ENCODE measurements at places on chromosomes 2 and 18.
A peak's percentile ranks its signal among the peaks of the same experiment; 100 is the strongest.

- DNase-seq: no peak
Observed at GRCh38 chr18:45684341-45685115, 39.5 kb upstream of the SLC14A1 start.

GRCh38 chr2:171389325-171389724 is 44.5 kb downstream of the METTL8 start:
- DNase-seq: no peak

DNA sequence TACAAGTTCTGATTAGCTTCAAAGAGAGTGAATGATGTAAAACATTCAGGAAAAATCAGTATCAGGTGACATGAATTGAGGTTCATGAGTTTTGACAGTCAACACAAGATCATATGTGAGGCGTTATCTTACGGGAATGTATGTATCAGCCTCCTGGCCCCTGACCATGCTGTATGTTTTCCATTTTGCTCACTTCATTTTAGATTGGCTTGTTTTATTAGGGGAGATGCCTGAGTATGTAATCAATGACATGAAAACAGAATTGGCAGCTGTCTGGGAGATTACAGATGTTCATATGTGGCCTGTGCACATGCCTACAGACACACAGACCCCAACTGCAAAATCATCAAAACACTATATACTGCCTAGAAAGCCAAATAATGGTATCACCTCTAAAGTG is 168.5 kb upstream of the RND3 start:
- no peak for DNase-seq

- peak; percentile 57 for DNase-seq
Observed at GRCh38 chr18:50218432-50219197, 23.7 kb upstream of the MYO5B start.

- DNase-seq: no peak
Observed at GRCh38 chr2:64056021-64056420, 36.8 kb upstream of the VPS54 start.

DNA sequence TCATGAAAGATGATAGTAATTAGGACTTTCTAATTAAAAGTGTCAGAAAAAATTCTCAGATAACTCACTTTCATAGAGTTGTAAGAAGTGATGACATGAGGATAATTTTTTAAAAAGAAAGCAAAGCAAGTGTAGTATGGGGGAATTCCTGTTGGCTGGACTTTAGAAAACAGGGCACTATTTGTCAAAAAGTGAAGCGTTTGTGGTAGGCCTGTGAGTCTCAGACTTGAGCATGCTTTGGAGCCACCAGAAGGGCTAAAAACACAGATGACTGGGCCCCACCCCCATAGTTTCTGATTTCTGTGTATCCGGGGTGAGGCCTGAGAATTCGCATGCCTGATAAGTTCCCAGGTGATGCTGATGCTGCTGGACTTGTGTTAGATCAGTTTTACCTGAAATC is 222.6 kb upstream of the LRRTM1 start:
- DNase-seq: no peak

GRCh38 chr2:175612280-175612679 is 389.8 kb downstream of the LNPK start:
- DNase-seq: no peak

GRCh38 chr18:6959110-6959509 is 158.5 kb downstream of the LAMA1 start:
- DNase-seq: no peak

GRCh38 chr2:78411303-78411702 is 614.2 kb upstream of the REG3G start:
- no peak for DNase-seq

- no peak for DNase-seq
Observed at GRCh38 chr2:225512876-225513540, 113.5 kb downstream of the NYAP2 start.

DNA sequence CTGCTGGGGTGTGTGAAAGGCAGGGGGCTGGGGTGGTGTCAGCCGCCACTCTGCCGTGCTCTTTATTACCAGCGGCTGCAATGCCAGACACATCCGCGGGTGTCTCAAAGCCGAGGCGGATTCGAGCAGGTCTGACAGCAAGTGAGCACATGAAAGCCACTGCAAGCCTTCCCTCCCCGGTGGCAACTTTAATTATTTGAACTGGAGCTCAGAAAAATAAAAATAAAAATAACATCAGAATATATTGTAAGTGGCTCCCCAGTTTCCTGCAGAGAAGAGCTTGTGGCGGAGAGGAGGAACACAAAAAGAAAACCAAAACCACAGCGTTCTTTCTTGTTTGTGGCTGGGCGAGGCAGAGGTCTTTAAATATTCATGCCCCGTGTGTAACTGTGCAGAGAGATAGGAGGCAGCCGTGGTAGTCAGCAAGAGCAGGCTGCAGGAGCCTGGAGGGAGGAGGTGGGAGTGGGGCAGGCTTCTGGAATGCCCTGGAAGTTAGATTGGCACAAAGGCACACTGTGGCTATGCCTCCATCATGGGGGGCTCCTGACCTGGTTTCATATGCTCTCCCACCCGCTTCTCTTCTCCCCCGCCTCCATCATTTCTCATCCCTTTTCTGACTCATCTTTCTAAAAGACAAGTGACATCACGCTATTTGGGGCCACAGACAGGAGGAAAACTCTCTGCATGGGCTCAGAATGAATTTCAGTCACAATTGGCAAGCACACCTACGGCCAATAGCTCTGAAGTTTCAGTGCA is 199.8 kb downstream of the CLIP4 start:
- DNase-seq: peak; percentile 85

DNA sequence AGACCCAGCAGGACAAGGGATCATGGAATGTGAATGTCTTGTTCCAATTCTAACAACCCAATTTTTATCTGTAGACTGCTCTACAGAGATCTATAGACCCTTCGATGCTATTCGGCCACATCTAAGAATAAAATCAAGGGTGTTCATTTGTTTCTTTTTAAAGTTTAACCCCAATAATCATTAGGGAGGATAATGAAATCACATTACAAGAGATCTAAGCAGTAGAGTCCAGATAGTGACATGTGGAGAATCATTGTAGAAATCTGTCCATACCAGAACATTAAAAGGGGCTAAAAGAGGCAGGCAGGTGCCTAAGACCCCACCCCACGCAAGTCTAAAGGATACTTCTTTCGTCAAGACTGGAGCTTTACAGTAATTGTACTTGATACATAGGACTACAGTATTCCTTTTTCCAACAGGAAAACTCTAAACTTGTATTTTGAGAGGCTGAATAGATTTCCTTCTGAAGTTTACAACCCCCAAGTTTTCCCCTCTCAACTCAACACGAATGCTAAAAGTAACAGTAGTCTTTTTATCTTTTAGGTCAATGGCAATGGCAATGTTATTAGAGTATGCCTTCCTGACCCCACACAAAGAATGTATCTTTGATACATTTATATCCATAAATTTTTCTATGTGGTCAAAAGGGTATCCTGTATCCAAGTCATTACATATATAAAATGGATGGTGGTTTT is 183.7 kb downstream of the TCF4 start:
- no peak for DNase-seq

DNA sequence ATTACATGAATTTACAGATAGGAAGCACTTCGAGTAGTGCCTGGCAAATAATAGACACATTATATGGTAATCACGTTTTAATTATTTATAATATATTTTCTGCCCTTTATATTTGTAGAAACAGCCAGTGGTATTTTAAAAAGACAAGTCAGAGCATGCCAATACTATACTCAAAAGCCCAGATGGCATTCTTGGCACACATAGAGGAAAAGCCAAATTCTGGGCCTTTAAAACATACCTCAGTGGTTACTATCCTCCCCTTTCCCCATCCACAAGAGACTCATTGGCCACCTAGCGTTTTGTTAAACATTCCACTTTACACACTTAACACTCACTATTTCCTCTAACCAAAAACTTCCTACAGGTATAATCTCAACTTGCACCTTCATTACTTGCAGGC is 63.3 kb upstream of the ZNF804A start:
- DNase-seq: no peak

DNA sequence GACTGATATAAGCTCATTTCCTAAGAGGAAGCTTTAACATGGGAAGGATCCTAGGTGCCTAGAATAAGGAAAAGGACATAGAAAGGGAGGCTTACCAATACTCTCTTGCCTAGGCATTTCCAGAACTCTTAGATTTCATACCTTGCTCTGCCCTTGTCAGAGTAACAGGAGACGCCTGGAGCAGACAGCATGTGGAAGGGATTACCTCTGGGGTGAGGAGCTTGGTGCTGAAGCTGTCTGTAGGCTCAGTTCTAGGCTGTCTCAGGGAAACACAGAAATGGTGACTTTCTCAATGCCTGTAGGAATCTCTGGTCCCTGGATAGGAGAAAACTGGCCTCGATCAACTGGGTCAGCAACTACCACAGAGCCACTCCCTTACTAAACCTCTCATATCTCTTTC is 150.0 kb downstream of the SLC4A3 start:
- no peak for DNase-seq

DNA sequence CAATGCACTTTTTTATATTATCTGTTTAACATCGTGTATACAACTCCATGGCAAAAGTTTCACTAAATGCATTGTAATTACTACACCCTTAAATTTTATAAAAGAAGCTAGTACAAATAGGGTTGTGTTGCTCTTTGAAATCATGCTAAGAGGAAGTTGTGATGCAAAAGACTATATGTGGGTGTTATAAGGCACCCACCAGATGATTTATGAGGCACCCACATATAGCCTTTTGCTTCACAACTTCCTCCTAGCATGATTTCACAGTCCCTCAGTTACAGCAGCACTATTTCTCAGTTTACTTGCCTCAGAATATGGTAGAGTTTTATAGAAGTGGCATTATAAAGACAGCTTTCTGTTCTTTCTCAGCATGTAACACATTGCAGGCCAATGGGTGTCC is 277.3 kb upstream of the DOK6 start:
- no peak for DNase-seq

DNA sequence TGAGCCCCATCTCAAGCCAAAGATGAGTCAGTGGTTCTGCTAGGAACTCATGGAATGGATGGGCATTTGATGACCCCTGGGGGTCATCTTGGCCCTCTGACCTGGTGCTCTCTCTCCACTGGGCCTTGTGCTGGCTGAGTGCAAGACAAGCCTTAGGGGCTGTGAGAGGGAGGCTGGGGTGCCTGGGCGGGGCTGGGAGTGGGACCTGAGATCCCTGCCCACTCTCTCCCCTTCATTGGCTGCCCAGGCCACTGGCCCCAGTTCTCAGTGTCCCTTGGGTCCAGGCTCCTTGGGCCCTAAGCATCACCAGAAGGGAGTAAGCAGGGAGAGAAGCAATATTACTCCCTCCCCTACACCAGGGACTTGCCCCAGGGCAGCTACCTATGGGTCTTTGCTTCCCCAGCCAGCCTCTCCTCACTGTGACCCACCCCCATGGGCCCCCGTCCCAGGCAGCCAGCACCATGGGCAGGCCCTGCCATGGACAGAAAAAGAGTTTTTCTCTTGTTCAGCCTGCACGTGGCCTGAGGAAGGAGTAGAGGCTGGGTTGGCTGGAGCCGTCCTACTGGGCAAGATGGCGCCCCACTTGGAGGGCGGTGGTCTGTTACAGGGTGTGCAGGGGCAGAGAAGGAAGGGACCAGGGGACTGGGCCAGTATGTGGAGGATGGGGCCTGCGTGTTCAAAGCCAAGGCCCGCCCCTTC is 33.6 kb downstream of the ATOH8 start:
- no peak for DNase-seq

- DNase-seq: no peak
Observed at GRCh38 chr2:37394263-37394662, 49.8 kb downstream of the QPCT start.

DNA sequence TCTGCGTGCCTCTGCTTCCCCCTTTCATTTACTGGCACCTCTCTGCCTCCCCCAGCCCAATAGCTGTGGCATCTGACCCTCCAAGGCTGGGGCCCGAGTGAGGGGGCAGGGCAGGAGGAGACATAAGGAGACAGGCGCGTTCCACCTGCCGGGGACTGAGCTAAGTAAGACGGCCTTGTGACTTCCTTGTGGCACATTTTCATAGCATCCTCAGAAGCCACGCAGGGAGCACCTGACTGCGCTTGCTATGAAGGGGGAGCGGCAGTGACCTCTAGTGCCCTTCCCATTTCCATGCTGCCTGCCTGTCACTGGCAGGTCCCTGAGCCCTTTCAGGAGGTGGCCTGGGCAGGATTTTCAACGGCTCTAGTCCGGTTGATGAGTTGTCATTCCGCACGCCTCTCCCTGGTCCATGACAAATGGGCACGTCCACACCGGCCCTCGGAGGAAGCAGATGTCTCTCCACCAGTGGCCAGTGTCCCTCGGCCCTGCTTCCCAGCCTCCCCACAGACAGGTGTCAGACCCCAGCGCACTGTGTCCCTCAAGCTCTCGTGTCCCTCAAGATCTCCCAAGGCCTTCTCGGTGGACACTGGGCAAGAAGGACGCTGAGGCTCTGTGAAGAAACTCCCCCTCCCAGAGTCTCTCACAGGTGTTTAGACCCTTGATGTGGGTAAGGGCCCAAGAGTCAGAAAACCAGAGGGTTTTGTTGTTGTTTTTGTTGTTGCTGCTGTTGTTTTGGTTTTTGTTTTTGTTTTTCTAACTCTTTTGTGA is 42.7 kb downstream of the CYP26B1 start:
- no peak for DNase-seq

DNA sequence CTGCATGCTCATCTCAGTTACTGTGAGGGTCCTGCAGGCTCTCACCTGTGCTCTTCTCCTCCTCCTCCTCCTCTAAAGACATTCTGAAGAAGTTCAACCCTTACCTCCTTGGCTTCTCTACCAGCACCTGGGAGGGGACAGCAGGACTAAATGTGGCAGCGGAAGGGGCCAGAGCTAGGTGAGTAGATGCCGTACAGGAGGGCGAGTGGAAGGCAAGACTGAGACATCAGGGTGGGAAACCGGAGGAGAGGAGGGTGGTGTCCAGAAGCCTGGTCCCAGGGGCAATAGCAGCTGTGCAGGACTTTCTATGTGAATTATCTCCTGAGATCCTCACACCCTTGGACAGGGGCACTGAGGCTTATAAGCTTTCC is 124.9 kb downstream of the PLB1 start:
- DNase-seq: no peak

- DNase-seq: no peak
Observed at GRCh38 chr2:19225126-19225525, 133.3 kb downstream of the OSR1 start.

DNA sequence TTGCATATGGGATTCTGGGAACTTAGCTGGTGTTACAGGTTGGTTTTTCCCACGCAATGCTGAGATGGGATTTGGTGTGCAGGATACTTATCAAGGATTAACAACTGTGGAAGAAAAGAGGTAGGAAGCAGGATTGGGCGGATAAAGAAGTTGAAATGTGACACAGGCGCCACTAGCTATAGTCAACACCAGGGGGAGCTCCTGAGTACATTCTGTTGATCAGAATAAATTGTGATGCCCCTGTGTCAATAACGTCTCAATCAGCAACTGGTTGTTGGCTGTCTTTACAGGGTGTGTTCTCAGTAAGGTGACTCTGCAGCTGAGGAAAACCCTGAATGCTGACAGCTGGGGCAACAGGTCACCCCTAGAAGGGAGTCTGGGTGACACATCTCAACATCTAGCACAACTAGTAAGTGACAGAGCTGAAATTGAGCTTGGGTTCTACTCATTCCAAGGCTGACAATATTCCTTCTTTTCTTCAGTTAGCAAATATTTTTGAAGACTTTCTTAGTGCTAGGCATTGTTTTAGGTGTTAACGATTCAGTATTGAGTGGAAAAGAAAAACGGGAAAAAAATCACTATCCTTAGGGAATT is 143.0 kb downstream of the ARL6IP6 start:
- peak; percentile 25 for DNase-seq

All from activated CD8-positive, alpha-beta T cell treated with anti-CD3 and anti-CD28 coated beads, Interleukin-2, amount 10 ng/mL, durations not matched to agents 7 days and 5 days (primary cell).